ENCODE measurements at places on chromosomes 4 and X.

DNA sequence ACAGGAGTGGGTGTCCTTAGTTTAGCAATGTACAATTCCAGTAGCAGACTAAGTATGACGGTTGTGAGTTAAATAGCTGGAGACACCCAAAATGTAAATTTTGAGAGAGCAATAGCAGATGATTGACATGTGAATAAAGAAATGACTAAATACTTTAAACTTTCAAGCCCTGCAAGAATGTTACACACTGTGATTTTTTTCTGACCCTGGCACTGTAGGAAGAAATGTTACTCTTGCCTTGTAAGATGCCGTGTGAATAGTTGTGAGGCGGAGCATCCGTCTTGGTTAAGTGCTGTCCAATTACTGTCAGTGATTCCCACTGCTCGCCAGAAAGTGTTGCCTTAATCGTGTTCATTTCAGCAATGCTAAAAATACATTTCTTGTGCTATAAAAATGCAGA lies 1248.1 kb downstream of the RAPGEF2 start:
- DNase-seq: no peak

- DNase-seq: no peak
Measured at GRCh38 chrX:118566359-118566758, 70.7 kb downstream of the DOCK11 start.

GRCh38 chr4:70600977-70601376 lies 8.9 kb downstream of the AMBN start:
- DNase-seq: no peak

GRCh38 chr4:13399257-13399656 lies 84.9 kb downstream of the RAB28 start:
- peak; percentile 31 for DNase-seq

DNA sequence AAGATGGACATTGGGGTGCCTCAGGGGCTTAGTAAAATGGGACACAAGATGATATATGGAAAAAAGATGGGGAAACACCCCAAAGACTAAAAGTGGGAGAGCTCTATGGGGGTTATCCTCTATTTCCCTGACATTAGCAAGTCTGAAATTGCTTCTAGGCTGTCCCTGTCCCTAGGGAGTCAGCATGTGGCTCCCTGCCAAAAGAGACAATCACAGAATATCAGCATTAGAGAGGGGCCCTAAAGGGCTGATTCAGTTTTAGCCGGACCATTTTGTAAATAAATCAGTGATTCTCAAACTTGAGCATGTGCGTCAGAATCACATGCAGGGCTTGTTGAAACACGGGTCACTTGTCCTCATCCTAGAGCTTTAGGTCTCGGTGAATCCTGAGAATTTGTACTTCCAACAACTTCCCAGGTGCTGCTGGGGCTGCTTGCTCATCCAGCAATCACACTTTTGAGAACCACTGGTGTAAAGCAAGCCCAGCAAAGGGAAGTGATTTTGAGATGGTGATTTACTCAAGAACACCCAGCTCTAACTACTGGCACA lies 165.3 kb upstream of the DGKK start:
- no peak for DNase-seq

- DNase-seq: no peak
Measured at GRCh38 chr4:10090467-10091250, 25.9 kb downstream of the WDR1 start.

GRCh38 chr4:3770323-3771163 lies 4.4 kb downstream of the ADRA2C start:
- no peak for DNase-seq

GRCh38 chr4:67198727-67199126 lies 346.6 kb downstream of the CENPC start:
- DNase-seq: peak; percentile 70

- no peak for DNase-seq
Measured at GRCh38 chr4:7144374-7145290, 47.7 kb upstream of the SORCS2 start.

DNA sequence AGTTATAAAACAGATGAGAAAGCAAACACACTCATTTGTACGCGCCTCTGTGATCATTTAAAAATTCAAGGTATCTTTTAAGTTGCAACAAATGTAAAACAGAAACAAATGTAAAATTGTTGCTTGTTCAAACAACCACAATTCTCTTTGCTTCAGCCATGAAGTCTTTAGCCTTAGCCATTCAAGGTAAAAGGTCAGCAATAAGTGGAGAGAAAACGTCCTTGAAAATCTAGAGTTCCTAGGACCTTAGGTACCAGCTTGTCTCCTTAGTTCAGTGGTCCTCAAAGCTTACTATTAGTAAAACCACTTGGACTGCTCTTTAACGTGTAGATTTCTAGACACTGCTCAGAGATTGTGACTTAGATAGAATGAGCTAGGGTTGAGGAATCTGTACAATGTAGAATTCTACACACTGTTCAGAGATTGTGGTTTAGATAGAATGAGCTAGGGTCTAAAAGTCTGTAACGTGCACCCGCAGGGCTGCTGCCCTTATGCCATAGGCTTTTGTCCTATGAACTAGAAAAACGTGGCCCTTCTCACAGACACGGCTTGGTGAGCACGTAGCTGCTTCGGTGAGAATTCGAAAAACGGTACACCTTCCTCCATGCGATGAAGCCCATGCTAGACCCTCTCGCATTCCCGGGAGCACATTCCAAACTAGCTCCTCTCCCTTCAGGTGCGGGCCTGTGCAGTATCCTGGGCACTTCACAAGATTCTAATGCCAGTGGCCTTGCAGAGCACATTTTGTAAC lies 1.7 kb downstream of the PLAC8 start:
- DNase-seq: peak; percentile 36

DNA sequence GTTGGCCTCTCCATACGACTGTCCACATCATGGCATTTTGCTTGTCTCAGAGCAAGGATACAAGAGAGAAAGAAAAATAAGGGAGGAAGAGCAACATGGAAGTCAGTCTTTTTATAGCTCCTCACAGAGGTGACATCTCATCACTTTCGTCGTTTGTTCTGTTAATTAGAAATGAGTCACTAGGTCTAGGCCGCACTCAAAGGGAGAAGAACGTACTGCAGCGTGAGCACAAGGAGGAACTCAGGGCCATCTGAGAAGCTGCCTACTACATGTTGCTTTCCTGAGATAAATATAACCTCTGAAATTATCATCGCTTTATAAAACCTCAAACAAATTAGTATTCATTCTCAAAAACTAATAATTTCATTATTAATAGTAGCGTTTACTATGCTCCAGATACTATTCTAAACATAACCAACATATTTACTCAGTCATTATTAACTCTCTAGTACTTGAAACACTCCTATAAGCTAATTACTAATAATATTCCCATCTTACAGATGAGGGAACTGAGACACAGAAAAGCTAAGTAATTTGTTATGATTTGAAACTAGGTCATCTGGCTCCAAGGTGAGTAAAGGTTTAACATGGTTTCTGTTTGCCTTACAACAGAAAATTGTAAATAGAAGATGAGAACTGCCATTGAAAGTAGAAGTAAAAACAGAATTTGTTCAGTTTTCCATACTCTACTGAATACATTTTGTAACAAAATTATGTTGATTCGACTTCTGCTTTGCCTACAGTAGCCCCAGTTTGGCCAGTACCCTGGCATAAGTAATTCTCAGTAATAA lies 213.2 kb upstream of the UGT8 start:
- no peak for DNase-seq

DNA sequence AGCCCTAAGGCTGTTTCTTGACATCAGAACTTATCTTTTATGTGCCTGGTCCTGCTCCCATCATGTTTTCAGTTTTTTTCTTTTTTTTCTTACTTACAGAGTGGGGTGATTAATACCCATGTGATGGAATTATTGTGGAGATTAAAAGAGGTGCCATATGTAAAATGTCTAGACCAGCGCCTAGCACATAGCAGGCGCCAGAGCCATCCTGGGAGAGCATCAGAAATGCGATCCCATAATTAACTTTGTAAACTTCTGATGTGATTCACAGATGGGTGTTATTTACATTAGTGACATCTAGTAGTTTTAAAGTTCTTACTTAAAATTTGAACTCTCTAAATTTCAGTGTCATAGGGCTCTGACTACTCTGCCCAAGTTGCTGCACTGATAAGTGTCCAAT lies 66.2 kb upstream of the PGRMC2 start:
- no peak for DNase-seq

GRCh38 chr4:38857354-38858096 lies 908 bp upstream of the TLR6 start:
- peak; percentile 96 for DNase-seq

DNA sequence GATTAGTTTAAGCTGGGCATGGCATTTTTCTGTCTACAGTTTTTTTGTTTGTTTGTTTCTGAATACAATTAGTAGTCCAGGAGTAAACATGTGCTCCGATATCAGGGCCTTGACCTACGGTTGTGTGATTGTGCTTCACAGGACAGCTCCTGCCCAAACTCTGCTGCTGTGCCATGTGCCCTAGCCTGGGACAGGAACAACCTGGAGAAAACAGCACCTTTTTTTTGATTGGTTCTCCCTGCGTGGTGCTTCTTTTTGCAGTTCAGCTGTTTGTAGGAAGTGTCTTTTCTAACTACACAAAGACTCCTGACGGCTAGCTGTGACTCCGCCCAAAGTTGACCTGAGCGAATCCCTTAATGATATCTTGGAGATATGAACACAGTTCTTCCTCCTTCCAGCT lies 158.8 kb downstream of the ATP10D start:
- no peak for DNase-seq

GRCh38 chr4:76611616-76612207 lies 176.7 kb downstream of the SHROOM3 start:
- no peak for DNase-seq

DNA sequence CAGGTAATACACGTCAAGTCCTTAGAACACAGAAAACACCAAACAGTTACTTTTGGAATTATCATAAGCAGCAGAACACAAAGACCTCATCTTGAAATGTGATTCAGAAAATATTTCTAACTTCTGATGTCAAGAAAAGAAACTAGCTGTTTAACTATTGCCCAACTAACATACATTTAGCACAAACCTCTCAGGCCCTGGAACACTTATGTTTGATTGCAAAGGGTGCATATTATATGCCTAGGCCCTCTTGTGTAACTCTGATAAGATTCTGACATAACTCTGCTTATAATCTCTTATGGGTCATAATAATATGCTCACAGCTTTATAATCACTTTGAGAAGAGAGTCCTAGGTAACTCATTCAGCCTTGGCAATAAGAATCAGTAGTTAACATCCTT lies 62.6 kb downstream of the TBC1D9 start:
- DNase-seq: no peak

DNA sequence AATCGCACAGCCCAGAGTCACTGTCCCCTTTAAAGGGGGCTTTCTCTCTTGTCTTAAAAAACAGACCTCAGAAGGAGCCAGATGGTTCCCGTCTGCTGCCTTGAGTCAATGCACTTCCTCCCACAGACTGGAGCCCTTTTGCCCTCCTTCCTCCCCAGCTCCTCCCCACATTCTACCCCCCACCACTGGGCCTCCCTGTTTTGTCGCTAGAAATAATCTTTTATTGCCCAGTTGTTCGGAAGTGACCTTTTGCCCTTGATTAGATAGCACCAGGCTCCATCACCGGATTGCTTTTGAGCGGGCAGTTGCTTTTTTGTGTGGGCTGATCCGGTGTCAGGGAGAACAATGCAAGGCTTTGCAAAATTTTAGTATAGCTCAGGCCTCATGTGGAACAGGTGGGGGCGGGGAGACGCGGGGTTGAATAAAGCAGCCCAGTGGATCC lies 47.7 kb downstream of the SPRY1 start:
- DNase-seq: no peak

DNA sequence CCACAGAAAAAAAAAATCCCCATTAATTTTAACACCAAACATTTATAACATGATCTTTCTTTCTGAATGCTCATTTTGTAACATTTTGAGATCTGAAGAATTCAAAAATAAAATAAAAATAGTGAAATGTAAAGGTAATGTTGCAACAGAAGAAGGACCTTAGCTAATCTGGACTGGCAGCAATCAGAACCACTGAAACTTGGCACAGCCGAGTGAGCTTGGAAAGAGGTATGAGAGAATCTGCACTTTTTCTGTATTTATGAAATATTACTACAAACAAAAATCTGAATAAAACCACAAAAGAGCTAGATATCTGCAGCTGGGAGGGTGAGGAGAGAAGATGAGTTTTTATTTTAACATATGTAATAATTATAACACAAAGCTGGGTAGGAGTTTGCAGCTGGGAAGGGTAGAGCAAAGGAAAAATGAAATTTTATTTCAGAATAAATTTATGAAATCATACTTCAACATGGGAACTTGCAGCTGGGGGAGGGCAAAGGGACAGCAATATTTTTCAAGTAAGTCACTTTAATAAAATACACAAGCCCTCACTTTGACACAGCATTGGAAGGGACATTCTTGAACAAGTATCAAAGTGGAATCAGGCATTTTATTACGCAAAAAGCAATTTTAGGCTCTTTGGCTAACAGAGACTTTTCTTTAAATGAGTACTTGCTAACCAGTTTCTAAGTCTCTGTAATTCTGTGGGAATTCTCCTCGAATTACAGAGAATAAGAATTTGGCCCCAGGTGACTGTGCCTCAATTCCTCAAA lies 26.7 kb downstream of the DKK2 start:
- no peak for DNase-seq

- DNase-seq: no peak
Measured at GRCh38 chrX:119941336-119941735, 2.2 kb downstream of the NKAP start.

DNA sequence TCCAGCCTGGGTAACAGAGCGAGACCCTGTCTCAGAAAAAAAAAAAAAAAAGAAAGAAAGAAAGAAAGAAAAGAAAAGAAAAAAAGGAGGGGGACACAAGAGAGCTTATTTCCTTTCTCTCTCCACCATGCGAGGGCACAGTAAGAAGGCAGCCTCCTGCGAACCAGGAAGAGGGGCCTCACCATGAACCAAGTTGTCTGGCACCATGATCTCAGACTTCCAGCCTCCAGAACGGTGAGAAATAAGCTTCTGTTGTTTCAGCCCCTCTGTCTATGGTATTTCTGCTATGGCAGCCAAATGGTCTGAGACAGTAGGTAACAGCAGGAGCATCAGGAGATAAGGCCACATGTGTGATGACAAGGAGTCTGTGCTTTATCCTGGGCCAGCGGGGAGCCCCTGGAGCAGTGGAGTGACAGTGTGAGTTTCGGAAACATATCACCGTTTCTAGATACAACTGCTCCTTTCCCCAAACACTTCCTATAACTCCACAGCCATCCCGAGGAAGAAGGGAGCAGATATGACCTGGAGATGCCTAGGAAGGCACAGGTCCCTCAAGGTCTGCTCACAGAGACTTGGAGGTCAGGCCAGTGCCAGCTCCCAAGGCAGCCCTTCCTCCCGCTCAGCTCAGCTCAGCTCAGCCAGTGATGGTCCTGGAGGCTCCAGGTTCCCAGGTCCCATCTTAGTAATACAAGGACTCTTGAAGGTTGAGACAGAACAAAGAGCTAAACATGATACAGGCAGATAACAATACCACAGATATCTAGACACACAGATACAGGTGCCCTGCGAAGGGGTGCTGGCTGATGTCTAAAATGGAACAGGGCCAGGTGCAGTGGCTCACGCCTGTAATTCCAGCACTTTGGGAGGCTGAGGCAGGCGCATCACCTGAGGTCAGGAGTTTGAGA lies 17.7 kb downstream of the JAKMIP1 start:
- no peak for DNase-seq

DNA sequence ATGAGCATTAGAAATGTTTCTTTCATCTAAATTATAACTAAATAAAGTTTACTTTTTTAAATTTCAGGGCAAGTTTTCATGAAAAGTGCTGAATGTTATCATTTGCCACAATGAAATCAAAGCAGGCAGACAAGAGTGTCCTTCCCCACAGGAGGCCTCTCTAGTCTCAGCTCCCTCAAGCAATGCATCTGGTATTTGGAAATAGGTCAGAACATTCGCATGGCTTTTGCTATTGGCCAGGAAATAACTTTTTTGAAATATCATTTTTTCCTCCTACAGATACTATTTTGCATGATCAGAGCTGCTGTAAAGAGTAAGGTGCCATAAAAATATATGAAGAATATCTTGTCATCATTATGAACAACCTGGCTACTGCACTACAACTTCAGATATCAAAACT lies 41.1 kb downstream of the MAD2L1 start:
- DNase-seq: no peak

Measured in astrocyte of the spinal cord (primary cell).